ENCODE measurements at places on chromosomes 3 and 15.

GRCh38 chr3:20837676-20838302 lies 651.8 kb upstream of the SGO1 start:
- no peak for DNase-seq

DNA sequence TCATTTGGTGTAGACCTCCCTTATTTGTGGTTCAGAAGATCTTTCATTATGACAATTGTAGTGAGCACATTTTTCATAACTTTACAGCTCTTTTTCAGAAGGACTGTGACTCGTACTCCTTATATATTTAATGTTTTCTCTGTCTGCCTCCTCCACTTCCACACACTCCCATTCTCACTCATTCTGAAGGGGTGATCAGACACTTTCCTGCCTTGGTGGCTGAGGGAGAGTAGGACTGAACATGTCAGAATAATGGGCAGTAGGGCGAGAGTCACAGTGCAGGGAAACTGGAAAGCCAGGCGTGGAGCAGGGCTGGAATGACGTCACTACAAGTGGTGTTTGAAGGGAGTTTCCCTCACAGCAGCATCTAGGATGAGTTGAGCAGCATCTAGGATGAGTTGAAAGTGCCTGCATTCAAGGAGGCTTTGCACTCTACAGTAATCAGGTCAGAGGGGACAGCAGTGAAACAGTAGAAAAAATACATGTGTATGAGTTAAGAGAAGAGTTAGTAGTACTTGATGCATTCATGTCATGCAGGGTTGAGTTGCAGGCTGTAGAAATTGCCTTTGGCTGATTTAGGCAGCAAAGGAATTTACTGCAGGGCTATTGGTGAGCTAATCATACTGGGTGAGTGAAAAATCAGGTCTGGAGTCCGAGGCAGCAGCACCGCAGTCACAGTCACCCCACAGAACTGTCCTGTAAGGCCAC lies 36.3 kb upstream of the FBXL22 start:
- no peak for DNase-seq

GRCh38 chr3:131731709-131732108 lies 228.9 kb upstream of the MRPL3 start:
- DNase-seq, result no peak

DNA sequence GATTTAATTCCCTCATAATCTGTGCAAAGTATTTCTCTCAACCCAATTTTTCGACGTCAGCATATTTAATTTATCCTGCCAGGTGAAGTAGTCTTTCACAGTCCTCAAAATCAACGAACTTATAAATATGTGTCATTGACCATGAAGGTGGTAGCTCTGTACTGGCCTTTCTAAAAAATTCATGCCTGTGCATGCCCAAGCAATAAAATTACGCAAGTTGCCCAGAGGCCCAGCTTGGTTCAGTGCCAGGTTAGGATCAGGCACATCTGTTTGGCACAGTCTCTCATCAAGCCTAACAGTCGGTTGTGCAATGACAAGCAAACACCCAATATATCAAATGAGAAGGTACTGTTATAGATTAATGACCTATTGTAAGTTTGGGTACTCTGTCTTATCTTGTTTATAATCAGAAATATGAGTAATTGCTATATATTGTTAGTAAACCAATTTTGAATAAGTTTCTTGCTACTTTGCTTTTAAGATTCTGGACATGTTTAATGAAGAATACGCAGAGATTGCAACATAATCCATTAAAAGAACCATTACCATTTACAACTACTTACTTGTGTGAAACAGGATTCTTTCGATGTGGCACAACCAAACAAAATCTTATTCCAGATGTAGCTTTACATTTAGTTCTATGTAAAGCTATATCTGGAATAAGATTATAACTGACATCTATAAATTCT lies 159.0 kb upstream of the IL12A start:
- no peak for DNase-seq

DNA sequence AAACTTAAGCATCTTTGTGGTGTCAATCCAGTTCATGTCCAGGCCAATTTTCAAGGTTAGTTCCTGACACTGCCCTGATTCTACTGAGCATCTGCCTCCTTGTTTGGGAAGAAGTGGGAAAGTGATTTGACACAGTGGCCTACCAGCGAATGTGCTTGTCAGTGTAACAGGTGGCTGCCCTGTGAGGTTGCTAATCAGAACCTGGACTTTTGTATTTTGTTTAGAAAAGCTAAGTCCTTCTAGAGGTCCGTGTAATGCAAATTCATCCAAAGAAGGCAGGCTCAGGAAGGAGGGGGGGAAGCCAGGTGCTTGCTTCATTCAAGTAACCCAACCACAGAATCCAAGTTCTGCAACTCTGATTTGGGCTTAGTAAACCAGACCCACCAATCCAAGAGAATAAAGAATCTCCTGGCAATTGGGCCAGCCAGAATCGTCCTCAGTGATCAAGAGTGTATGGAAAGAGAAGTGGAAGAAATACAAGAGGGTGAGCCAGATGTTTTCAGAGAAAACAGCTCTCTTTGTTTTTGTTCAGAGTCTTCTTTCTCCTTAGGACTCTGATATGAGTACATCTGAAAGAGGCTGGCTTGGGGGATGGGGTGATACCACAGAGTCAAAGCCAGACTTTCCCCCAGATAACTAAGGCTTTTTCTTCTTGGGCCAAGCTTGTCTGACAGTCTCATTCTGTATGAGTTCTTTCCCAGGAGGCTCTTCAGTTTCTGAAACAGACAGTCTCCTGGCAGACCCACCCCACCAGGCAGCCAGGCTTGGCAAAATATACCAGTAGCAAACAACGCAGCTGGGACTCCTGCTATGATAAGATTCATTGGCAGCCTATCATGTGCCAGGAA lies 508.9 kb upstream of the TBL1XR1 start:
- DNase-seq, result no peak

DNA sequence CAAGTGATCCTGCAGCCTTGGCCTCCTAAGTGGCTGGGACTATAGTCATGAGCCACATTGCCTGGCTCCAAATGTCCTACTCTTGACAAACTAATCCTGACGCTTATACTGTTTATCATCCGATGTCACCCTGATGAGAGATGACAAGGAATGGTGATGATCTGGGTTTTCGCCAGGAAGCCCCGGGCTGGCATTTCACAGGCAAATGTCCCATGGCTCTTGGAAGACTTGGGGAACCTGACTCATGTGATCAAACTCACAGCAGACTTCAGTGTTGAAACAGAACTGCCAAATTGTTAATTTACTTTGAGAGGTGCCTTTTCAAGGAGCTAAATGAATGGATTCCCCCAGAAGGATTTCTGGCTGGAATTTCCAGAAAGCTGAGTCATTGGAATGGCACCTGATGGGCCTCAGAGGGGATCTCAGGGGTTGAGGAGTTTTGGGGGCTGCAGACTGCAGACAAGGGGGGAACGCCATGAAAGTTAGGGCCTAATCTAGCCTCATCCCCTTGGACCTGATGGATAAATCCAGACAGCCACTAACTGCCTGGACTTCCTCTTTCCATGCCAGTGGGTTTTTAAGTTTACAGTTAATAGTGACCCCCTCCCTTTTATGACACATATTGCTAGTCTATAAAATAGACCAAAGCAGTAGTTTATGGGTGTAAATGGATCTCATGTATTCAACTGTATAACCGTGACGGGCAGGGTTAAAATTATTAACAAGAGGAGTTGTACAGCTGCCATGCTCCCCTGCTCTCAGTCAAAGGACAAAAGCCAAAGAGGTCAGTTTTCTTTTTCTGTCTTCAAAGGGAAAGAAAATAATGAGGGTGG lies 146.6 kb downstream of the CHSY1 start:
- DNase-seq, result no peak

DNA sequence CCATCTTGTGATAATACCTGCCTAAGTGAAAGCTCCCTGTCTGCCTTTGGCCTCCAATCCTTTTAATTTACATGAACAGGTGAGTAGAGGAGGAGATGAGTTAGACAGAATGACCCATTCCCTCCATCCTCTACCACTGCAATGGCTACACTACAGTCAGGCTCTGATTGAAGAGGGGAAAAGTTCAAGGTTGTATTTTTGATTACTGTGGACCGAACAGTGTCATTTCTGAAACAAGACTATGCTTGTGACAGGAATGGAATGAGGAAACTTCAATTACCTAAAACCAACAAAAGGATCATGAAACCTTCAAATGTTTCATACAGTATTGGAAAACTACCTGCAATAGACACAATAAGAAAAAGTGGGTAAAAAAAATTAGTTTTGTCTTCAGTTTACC lies 85.5 kb upstream of the GBE1 start:
- DNase-seq, result no peak

- DNase-seq, result no peak
Observed at GRCh38 chr3:46953234-46954010, 23.1 kb downstream of the CCDC12 start.

- DNase-seq, result no peak
Observed at GRCh38 chr3:49671291-49672288, 2.6 kb upstream of the APEH start.

GRCh38 chr3:31614162-31614921 lies 81.6 kb downstream of the STT3B start:
- no peak for DNase-seq

DNA sequence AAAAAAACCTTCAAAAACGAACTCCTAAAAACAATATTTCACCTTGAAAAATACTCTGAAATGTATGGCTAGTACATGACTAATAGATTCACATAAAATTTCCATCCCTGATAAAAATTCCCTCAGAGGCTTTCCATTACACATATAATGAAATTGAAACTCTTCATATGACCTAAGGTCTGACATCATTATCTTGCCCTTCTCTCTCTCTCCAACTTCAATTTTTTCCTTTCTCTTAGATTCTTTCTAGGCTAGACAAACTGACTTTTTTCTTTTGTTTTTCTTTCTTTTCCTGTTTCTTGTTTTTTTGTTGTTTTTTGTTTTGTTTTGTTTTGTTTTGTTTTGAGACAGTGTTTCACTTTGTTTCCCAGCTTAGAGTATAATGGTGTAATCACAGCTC lies 1220.5 kb downstream of the ROBO2 start:
- DNase-seq, result no peak

GRCh38 chr3:141793476-141794260 lies 30.5 kb downstream of the GRK7 start:
- DNase-seq, result no peak

GRCh38 chr3:66386925-66387650 lies 113.7 kb downstream of the LRIG1 start:
- DNase-seq, result no peak

Data from fibroblast of skin of left biceps (primary cell).